Activated naive CD4-positive, alpha-beta T cell (primary cell): ENCODE measurements at places on chromosomes 2 and 18.

GRCh38 chr2:103179798-103180197 lies 418.0 kb downstream of the TMEM182 start:
- no peak for DNase-seq

DNA sequence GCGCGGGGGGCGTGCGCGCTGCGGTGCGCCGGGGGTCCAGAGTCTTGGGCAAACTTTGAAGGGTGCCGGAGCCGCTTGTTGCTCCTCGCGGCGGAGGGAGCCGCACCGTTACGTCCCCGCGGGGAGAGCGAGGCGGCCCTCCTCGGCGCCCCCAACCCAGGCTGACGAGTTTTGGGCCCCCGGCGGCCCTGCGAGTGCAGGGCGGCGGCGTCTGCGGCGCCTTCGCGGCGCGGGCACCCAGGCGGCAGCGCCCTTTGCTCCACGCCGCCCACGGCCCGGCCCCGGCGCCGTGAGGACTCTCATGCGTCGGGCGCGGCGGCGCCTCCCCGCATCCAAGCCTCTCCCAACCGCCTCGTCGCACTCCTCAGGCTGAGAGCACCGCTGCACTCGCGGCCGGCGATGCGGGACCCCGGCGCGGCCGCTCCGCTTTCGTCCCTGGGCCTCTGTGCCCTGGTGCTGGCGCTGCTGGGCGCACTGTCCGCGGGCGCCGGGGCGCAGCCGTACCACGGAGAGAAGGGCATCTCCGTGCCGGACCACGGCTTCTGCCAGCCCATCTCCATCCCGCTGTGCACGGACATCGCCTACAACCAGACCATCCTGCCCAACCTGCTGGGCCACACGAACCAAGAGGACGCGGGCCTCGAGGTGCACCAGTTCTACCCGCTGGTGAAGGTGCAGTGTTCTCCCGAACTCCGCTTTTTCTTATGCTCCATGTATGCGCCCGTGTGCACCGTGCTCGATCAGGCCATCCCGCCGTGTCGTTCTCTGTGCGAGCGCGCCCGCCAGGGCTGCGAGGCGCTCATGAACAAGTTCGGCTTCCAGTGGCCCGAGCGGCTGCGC lies 814 bp downstream of the FZD7 start:
- no peak for DNase-seq

DNA sequence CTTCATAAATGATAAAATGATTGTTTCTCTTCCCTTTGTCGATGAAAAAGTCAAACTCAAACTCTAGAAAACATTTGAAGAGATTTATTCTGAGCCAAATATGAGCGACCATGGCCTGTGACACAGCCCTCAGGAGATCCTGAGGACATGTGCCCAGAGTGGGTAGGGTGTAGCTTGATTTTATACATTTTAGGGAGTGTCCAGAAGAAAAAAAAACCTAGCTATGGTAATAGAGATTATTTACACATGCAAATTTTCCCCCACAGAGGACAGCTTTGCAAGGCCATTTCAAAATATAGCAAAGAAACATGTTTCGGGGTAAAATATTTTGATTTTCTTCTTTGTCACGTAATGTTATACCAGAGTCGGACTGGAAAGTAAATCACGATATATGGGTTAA lies 92.4 kb upstream of the TRIB2 start:
- DNase-seq = no peak

DNA sequence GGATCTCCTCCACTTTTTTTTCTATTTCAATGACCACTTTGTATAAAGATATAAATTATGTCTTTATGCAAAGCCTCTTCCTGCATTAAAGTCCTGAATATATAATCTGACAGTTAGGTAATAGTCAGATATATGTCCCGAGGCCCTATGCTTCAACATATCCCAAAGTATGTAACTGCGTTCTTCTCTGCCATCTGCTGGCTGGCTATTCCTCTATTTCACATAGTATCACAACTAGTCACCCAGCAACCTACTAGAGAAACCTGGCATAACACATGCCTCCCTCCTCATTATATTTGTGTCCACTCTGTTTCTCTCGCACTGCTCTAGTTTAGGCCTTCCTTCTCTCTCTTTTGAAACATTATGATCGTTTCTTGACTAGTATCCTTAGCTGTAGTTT lies 640.8 kb downstream of the DPP10 start:
- no peak for DNase-seq

DNA sequence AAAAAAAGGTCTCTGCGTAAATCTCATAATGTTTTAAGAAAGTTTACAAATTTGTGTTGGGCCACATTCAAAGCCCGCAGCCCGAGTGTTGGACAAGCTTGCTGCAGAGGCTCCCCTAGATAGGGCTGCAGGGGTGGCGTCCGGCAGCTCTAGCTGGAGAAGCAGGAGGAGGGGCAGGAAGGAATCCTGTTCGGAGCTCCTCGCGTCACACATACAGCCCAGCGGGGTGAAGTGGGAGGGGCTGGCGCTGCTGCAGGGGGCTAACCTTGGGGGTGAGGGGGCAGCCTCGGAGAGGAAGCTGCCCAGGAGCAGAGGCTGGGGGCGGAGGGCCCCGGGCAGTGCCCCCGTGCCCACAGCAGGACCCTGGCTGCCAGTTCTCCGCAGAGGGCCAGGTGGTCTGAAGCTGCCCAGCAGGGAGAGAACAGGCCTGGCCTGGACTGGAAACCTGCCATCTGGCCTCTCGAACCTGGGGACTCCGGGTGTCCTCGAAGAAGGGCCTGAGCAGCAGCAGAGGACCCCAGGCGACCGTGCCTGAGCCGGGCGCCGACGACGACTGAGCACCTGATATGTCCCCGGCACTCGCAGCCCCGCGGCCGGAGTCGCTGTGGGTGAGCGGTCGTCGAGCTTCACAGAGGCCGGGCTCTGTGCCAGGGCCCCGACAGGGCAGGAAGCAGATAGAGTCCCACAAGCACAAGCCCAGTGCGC lies 2.6 kb upstream of the GPR35 start:
- peak; percentile 58 for DNase-seq

DNA sequence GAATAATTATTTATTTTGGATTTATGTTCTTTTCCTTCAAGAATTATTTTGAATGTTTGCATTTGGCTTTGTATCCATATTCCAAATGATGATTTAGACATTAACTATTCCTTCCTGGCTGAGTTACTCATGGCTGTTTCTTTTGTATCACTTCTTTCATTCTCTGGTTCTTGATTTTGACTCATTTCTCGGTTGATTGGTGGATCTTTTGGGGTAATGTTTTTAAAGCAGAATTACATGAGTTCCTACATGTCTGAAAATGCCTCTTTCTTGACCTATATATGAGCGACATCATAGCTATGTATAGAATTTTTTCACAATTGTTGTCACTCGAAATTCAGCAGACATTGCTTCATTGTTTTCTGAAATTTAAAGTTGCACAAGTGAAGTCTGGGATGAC lies 39.5 kb downstream of the CYP26B1 start:
- DNase-seq = no peak

DNA sequence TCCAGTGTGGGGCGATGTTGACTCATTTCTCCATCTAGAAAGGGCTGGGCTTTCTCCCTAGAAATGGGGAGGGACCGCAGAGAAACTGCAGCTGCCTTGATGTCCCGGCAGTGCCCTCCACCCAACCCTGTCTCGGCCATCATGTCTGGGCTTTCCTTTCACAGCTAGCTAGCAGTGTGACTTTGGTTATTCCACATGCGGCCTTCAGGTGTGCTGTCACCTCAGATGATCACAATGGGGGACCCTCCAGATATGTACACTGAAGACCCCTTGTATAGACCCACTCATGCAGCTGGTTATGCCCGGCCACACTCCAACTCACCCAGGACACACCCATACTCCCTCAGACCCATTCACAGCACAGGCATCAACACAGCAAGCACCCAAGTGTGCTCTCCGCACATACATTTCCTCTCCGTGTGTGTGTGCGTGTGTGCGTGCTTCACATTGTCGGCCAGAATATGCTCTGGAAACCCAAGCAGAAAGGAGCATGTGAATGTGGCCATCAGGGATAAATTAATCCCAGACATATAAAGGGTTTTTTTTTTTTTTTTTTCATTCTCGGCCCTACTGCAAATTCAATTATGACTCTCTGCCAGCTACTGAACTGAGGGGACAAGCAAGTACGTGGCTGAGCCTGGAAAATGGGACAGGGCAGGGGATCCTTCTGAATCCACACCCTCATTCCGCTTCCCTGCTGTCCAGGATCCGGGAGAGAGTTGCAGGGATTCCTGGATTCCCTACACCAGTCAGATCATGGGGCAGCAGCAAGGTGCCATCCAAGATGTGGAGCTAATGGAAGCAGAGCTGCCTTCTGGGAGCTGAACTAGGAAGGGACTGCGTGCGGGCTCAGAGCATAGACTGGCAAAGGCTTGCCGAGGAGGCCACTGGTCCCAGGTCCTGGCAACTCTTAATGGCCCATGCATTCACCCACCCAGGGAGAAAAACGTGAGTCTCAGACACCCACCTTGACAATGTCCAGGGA lies 240.2 kb downstream of the DYSF start:
- no peak for DNase-seq

DNA sequence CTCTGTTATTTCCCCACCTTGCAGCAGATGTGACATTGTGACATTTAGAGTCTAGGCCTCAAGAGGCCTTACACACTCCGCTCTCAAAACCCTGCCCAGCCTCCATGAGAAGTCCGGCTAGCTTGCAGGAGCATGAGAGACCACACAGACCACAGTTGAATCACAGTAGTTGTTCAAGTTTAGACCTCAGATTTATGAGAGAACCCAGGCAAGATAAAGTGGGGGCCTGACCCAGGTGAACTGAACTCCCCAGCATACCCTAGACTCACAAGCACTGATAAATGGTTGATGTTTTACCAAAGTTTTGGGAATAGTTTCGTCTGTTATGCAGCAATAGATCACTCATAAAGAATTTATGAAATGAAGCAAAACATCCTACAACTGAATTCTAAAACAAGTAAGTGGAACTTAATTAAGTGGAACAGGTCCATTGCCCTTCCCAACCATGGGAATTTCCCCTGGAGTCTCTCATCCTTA lies 4.7 kb upstream of the STAT1 start:
- no peak for DNase-seq

DNA sequence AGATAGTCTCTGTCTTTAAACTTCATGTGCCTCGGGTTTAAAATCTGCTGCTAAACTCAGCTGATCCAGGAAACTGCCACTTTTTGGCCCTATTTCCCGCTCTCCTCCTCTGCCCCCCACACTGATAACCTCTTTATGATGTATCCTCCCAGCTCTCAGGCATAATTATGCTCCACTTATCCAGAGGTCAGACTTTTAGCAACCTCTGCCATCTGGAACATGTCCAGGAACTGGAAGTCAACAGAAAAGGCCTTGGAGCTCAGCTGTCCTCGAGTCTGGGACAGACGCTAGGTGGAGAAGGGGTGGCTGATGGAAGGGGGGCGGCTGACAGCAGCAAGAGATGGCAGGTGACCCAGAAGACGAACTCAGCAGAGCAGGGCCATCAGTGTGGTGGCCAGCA lies 41.2 kb downstream of the ASAP2 start:
- DNase-seq = no peak

GRCh38 chr18:29172756-29173067 lies 995.8 kb upstream of the CDH2 start:
- DNase-seq = no peak
